Activated CD8-positive, alpha-beta memory T cell treated with anti-CD3 and anti-CD28 coated beads for 4 hours (primary cell): ENCODE measurements at places on chromosomes 7 and 10.

DNA sequence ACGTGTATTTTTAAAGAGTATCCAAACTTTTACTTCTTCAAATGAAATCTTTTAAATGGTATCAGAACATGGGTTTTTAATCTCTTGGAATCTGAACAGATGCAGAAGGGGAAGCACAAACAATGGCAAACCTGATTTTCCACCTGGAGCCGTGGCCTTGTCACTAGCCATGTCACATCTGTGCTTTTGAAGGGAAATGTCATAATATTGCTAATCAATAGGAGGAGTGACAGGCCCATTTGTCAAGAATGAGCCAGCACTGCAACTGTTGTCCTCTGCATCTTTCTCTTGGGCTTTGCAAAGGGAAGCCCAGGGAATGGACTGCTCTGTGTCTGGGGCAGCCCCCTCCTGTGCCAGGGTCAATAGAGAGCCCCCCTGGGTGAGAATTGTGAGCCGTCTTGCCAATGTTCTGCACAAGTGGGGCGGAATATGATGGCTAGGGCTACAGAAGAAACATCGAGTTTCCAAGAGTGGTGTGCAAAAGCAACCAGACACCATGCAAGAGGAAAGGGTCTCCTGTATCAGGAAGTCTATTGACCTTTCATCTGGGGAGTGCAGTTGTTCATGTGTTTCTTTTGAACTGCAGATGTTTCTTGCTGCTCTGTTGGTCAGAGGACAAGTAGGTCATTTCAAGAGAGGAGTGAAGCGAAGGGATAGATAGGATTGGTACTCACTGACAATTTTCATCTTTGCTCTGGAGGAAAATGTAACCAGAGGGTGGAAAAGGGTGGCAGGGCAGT is 181.8 kb upstream of the NPVF start:
- DNase-seq, result no peak

- no peak for DNase-seq
Observed at GRCh38 chr10:124824507-124824906, 22.9 kb downstream of the ABRAXAS2 start.

DNA sequence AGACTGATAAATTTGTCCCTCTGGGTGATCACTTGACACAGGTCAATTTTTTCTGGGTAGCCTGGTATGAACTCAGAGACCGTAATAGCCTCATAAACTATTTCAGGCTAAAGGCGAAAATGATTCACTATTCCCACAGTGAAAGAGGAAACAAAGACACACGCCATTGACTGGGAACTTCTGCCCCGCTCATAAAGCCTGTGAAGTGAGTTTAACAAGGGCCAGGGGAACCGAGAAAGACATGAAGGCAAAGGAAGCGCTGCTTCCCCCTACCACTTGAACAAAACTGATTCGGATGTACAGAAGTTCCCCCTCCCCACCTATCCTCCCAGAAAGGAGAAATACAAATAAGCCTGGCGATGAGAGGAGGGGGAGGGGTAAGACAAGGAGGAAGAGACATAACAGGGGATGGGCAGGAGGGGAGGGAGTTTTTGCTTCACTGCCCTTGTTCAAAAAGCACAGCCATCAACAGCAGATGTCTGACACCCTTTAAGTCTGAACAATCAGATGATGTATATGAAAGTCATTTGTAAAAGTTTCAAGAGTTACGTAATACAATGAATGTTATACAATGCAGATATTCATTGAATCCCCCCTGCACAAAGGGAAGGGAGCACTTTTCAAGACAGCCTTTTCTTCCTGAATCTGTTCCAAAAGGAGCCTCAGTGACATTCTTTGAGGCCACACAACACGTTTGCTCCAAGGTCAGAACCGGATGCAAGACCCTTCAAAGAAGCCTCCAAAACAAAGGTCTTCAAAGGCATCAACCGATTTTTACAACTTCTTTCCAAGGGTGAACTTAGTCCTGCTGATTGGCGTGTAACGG is 734 bp downstream of the ABCB4 start:
- DNase-seq, result no peak

GRCh38 chr10:19329475-19329874 is 280.9 kb downstream of the MALRD1 start:
- DNase-seq, result no peak

- no peak for DNase-seq
Observed at GRCh38 chr10:344582-345200, 209.4 kb downstream of the ZMYND11 start.

GRCh38 chr10:95288303-95288702 is 2.5 kb downstream of the PDLIM1 start:
- DNase-seq, result no peak

DNA sequence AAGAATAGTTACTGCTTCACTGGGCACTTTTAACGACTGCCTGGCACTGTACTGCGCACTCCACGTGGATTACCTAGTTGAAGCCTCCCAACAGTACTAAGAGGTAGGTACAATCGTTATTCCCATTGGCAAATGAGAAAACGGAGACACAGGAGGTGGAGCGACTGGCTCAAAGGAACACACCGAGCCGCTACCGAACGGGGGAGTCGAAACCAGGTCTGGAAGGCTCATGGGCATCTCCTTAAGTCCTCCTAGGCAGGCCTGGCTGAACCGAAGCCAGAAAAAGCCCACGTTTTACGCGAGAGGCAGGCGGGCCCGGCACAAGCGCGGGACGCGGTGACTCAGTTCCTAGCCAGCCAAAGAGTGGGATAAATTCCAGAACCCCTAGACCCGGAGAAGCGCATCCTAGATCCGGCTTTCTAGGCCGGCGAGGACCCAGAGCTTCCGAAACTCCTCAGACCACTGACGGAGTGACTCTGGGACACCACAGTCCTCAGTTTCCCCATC is 472 bp downstream of the PDAP1 start:
- no peak for DNase-seq

DNA sequence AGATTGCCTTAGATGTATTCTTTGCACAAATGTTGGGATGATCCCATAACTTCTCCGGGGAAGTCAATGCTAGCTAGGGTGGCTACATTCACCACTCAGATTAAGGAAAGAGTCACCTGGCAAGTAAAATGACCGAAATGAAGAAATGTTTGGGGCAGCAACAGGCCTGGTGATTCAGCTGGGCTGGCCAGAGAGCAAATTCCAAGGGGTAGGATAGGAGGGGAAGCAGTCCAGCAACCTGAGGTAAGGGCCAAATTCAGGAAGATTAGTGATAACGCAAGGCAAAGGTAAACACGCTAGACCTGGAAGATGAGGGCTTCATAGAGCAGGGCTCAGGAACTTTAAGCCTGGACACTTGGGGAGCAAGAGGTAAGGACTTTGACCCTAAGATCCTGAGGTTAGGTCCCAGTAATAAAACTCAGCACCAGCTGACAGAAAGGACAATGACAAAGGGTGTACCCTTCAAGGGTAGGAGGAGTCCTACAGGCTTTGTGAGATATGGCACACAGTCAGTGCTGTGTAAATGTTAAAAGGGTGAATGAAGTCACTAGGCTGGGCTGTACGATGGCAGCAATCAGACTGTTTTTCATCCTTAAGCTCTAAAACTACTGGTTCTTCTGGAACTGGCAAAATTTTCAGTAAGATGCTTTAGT is 22.7 kb upstream of the SMNDC1 start:
- no peak for DNase-seq

- no peak for DNase-seq
Observed at GRCh38 chr7:133290041-133290440, 37.2 kb downstream of the EXOC4 start.

GRCh38 chr7:44761207-44762161 is 12.8 kb downstream of the ZMIZ2 start:
- no peak for DNase-seq

DNA sequence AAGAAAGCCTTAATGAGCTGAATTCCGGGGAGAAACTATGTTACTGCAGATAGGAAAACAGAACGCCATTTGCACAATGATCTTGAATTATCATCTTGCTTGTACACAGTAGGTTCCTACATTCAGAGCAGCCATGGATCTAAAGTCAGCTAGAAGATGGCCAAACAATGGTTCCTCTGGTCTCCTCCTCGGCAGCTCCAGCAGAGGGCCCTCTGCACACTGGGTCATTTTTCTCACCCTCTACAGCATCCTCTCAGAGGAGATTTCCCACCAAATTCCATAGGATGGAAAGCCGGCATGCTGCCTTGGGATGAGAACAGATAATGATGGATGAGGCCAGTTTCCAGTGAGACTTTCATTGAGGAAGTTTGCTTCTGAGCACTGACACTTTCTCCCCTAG is 308.5 kb upstream of the NFE2L3 start:
- DNase-seq, result no peak

GRCh38 chr7:18626717-18627116 is 131.2 kb downstream of the HDAC9 start:
- no peak for DNase-seq

GRCh38 chr7:158584407-158584806 is 3.2 kb downstream of the PTPRN2 start:
- DNase-seq, result no peak

GRCh38 chr7:122203814-122204213 is 59.8 kb upstream of the AASS start:
- no peak for DNase-seq

DNA sequence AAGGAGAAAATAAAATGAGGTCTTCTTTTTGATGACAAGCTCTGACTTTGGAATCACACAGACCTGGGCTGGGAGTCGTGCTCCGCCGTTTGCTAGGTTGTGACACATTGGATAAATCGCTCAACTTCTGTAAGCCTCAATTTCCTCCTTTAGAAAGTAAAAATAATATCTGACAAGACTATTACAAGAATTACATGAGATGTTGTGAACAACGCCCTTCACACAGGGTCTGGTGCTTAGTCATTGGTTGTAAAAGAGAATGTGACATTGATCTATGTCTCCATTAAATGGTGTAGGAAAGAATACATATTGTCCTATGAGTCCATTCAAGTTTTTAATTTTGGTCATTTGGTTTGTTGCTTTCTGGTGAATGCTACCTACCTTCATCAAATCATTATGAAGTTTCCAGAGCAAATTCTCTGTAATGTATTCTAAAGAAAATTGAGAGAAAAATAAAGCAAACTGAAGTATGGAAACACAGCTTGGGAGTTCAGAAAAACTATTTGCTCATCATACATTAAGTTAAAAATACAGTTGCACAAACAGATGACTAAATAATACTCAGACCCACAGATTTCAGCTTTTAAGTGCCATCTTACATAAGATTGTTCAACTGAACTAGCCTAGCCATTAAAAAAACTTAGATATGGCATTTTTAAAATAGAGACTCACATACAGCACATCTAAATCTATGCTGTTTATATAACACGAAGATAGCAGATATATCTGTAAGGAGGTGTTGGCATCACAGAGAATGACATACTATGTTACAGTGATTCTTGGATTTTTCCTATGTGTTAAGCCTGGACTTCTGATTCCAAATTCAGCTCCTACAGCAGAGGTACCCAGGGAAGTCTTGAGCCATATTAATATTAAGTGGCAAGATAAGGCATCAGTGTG is 12.3 kb upstream of the ADRB1 start:
- DNase-seq, result no peak

DNA sequence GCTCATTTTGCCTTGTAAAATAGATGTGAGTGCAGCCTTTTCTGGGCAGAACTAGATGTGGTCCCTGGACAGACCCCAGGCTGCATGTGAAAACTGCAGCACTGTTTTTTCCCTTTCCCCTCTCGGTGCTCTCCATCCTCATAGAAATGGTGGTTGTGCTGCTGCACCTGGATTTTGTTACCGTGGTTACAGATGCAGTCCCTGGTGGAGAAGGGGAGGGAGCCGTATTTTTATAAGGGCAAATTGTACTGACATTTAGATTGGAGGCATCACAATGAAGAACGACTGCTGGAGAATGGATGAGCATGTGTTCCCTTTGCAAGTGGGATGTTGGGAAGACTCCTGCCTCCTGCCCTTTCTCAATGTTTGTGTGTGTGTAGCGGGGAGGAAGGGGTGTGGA is 469.9 kb downstream of the CCSER2 start:
- no peak for DNase-seq

GRCh38 chr7:121447243-121447910 is 51.3 kb upstream of the FAM3C start:
- DNase-seq, result no peak

- no peak for DNase-seq
Observed at GRCh38 chr7:80224415-80224814, 89.8 kb downstream of the GNAI1 start.

DNA sequence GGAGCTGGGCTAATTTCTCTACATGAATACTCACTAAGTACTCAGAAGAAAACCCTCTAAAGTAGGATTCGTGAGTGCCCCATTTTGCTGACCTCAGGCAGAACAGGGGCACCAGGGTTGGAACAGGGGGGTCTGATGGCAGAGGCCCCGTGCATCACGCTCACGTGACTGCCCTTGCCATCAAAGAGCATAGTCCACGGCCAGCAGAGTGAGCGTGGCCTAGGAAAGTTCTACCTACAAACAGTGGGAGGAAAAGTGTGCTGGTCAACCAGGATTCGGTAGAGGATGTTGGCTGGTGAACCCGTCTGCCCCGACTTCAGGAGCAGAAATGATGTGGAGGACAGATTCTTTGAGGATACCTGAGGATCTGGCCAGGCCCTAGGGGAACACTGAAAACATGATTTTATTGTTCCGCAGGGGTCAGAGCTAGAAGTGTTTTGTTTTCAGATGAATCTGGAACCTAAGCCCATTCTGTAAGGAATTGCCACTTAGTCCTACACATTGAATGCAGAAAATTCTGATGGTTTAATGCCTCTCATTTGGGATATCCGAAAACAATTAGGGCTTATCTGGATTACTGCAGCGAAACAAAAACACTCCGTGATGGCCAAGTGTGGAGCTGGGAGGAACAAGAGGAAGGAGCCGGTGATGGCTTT is 138.8 kb upstream of the SHH start:
- DNase-seq, result no peak

GRCh38 chr10:48241332-48241731 is 33.2 kb downstream of the FRMPD2 start:
- no peak for DNase-seq

DNA sequence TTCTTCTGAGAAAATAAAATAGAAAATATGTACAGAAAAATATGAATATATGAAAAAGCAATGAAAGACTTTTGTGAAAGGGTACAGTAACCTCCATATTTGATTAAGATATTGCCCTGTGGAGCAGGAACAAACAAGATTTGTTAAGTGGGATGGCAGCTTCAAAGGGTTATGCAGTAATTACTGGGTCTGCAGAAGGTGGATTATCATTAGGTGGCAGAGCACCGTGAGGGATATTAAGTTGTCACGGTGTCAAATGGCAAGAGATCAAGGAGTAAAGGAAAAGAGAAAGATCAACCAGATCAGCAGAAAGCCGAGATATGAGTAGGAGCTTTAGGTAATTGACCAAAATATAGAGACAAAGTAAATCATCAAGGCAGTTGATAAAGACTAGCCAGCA is 44.1 kb downstream of the DGKB start:
- no peak for DNase-seq

DNA sequence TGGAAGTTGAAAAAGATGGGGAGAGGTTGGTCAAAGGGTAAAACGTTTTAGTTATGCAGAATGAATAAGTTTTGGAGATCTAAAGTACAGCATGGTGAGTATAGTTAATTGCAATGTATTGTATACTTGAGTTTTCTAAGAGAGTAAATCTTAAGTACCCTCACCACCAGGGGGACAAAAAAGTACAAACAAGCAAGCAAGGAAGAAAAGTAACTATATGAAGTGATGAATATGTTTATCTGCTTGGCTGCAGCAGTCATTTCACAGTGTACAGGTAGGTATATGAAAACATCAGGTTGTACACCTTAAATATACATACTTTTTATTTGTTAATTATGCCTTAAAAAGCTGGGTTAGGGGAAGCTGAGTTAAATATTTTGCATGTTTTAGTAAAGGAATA is 157.3 kb downstream of the PCLO start:
- no peak for DNase-seq
